Cardiac muscle cell (in vitro differentiated cells and primary cell): ENCODE measurements at places on chromosomes 1 and 21. TPM values are rescaled to one million over a fixed set of nuclear protein-coding genes. Genes with fewer than 3 reads are reported as not detected.

- no peak for DNase-seq
These were observed 737.8 kb upstream of the ADAMTS5 start for GRCh38 chr21:27704567-27705166.

- DNase-seq: no peak
These were observed 78.9 kb downstream of the OBSCN start for GRCh38 chr1:228286505-228287417.

- DNase-seq: no peak
These were observed 56.1 kb downstream of the HMCN1 start for GRCh38 chr1:185790194-185790735.

The G0S2 gene
- 40.0 and 45.9 TPM in 2 replicates for polyA plus RNA-seq

DNA sequence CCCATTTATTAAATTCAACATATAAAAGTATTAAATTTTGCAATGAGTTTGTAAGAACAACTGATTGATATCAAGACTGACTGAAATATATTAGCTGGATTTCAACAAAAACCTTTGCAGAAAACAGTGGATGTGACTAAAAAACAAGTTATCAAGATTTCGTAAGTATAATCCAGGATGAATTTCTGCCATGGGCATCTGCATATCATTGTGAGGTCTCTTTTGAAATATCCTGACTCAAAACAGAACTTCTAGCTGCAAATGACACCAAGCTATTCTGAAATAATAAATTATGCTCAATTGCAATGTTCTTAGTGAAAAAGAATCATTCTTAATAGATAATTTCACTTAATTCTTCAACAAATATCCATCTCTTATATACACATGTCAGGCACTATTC, 52.6 kb downstream of the CD34 start:
- DNase-seq: peak; percentile 16

GRCh38 chr1:156717351-156717750, 10.9 kb upstream of the METTL25B start:
- no peak for DNase-seq

The CD1E gene
- polyA plus RNA-seq: not detected in 2 replicates

The POTED gene
- polyA plus RNA-seq: not detected in 2 replicates

- DNase-seq: peak; percentile 73
These were observed 256.3 kb upstream of the DUSP10 start for GRCh38 chr1:221998186-221998612.

DNA sequence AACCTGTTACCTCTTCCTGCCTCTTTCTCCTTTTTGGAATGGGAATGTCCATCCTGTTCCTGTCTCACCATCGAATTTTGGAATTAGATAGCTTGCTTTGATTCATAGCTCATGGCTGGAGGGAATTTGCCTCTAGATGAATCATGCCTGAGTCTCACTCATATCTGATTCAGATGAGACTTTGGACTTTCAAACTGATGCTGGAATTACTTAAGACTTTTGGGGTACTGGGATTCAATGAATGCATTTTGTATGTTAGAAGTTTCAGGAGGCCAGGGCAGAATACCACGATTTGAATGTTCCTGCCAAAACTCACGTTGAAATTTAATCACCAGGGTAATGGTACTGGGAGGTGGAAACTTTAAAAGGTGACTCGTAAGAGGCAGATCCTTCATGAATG, 132.4 kb downstream of the DSCAM start:
- DNase-seq: no peak

The HSD3B1 gene
- 0.07 TPM in 1 of 2 replicates, not detected in the other for polyA plus RNA-seq

DNA sequence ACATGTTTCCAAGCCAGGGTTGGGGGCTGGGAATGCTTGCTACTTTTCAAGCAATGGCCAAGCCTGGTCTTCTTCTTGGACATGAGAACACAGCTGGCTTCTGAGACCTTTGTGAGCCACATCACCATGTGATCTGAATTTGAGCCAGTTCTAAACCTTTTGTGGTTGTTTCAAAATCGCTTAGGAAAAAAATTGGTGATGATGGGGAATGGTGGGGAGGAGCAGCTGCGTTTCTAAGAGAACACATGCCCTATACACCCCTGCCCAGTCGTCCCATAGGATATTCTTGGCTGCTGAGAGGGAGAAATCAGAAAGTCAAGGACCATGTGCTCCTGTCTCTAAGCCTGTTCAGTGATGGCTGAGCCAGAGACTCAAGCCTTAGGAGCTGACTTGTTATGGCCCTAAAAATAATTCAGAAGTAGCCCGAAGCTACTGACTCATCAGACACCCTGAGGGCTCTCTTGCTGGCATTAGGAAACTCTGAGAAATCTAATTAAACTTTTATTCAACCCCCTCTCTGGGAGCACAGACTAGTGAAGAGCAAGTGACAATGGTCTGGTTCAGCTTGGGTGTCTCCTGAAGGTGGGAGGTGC, 30.5 kb downstream of the CCDC185 start:
- no peak for DNase-seq

The PCBP3 gene
- polyA plus RNA-seq: 2.6 and 3.4 TPM in 2 replicates

DNA sequence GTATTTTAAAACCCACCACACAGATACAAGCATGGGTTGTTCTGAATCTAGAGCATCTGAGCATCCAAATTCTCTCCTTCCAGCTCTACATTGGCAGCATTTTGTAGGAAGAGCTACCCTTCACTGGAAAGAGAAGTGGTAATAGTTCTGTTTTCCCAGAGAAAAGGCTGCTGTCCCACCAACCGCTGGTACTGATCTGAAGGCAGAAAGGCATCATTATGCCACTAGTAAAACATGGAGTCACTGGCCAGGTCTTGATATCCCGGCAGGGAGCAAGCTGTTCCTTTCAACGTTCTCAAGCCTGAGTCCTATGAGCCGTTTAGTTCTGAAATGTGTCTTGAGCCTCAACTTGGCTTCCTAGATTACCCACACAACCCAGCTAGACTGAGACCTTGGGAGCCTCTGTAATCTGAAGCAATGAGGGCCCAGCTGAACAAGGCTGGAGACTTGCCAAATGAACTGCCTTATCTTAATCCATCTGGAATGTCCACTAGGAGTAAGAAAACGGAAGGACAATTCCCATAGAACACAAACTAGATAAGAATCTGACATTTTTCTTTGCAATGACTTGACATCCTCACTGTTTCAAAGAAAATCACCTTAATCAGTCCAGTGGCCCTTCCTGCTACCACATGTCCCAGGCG, 116.8 kb downstream of the KCNH1 start:
- no peak for DNase-seq

- peak; percentile 89 for DNase-seq
These were observed 9.7 kb upstream of the SRP9 start for GRCh38 chr1:225767634-225768540.
